Glomerular endothelial cell (primary cell): ENCODE measurements at places on chromosomes 4 and X.

DNA sequence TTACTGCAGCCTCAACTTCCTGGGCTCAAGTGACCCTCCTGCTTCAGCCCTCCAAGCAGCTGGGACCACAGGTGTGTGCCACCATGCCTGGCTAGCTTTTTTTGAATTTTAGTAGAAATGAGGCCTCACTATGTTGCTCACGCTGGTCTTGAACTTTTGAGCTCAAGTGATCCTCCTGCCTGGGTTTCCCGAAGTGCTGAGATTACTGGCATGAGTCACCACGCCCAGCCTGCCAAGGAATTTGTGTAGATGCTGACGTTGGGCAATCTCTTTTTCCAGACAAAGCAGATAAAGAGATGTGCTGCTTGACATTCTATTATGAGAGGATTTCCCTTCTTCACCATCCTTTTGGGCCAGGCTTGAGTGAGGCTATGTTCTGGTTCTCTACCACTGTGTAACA, 254.5 kb upstream of the RPS6KA3 start:
- no peak for DNase-seq

GRCh38 chr4:152102436-152103000, 341.7 kb upstream of the GATB start:
- DNase-seq: no peak

- DNase-seq: no peak
Observed at GRCh38 chr4:152983221-152983620, 47.1 kb downstream of the FHDC1 start.

DNA sequence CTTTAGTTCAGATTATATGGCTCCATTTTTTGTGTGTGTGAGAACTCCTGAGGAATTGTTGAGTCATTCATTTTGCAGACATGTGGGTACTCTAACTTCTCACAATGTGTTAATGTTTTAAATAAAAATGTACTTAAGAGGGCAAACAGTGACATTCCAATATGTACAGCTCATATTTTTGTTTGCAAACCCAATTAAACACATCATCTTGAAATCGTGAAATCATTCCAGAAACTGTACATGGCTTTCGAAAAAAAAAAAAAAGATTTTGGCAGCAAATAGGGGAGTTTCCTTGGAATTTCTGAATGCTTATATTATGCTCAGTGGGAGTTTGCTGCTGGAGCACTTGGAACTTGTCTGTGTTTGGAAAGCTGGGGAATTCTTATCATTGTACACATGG, 85.0 kb downstream of the HPGD start:
- DNase-seq: peak; percentile 20

- DNase-seq: peak; percentile 51
Observed at GRCh38 chr4:1192091-1192492, 19.7 kb upstream of the SPON2 start.

- no peak for DNase-seq
Observed at GRCh38 chr4:16118090-16118489, 34.3 kb upstream of the PROM1 start.

GRCh38 chr4:110898290-110898689, 275.4 kb upstream of the PITX2 start:
- DNase-seq: no peak

DNA sequence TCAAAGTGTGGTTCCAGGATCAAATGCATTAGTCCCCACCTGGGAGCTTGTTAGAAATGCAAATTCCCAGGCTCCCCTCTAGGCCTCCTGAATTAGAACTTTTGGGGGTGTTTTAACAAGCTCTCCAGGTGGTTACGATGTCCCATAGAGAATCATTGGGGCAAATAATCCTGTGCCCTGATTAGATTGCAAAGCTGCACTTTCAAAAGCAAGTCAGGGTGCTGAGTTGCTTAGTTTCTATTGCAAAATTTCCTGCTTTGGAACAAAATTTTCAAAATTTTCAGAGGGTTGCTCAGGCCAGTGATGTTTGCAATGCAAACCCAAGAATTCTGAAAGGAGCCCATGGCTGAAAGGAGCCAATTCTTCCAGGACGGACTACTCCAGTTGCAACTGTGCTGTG, 71.0 kb downstream of the MGST2 start:
- no peak for DNase-seq

DNA sequence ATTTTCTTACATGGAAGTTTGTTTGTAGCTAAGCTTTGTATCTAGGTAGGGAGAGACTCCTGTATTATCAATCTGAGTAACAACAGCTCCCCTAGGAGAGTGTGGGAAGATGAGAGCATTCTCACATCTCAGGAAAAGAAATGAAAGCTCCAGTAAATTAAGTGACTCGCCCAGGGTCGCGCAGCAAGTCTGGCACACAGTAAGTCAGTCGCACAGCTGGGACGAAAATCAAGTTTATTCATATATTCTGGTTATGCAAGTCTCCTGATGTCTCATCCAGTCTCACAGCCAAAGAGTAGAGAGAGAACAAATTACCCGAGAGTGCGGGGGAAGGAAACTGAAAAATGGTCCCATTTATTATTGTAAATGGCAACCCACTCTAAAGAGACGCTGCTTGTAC, 216.1 kb downstream of the STK32B start:
- no peak for DNase-seq

DNA sequence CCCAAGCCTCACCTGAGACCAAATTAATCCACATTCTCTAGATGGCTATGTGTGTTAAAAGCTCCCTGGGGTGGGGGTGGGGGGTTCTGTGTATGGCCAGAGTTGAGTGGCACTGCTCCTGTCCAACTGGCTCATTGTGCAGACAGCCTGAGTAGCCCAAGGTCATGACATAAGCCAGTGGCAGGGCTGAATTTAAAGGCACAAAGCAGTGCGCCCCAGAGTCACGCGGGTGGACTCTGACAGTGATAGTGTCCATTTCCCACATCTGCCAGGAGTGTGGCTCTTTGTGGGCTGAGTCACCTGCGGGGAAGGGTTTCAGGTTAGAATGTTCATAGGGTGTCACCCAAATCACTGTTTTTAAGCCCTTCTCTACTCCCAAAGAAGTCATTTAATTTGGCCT, 45.4 kb downstream of the SCD5 start:
- DNase-seq: no peak

DNA sequence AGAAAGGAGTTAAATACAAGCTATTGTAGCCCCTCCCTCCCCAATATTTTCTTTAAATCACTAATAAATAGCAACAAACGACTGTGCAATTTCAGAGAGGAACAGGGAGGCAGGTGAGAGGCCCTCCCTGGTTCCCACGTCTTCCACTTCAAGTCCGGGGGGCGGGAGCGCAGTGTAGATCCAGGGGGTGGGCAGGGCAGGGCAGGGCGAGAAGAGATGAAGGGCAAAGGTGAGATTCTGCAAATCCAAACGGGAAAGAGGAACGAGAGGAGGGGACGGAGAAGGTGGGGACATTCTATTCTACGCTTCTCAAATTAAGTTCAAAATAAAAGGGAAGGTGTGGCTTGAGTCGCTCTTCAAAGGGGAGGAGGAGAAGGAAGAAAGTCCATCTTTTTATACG, 6.8 kb downstream of the NKX6-1 start:
- DNase-seq: no peak

- no peak for DNase-seq
Observed at GRCh38 chrX:149908308-149908707, 21.1 kb upstream of the HSFX4 start.
